ENCODE measurements at places on chromosomes 3 and 15.

DNA sequence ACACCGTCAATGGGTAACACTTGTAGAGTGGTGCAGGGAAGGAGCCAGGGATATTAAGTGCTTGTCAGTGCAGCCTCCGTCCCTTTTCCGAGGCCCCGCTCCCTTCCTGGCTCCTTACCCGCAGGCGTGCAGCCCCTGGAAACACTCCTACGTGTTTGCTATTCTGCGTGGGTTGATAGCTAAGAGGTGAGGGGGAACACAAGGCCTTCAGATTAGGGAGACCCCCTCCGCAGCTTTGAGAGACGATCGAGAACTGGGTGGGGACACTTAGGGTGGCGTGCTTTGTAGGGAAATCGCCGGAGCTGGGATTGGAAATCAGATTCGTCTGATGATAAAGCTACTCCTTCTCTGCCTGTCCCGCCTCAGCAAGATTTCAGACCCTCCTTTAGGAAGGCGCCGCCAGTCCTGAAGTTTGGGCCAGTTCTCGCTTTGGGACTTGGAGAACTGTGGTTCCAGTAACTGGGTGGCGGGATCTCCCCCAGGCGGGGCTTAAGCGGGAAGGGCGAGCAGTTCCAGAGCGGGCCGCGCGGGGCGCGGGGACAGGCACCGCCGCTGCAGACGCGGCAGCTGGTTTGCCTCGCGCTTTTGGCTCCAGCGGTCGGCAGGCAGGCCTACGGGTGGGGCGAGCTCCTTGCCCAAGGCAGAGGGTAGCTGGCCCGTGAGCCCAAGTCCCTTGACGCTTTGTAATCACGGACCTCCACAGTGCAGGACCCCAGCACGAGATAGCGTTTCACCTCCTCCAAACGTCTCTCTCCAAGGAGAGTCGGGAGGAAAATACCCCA, 8.0 kb upstream of the FAM107A start:
- peak; percentile 69 for DNase-seq

- DNase-seq: no peak
These were observed 193.4 kb downstream of the SUCLG2 start for GRCh38 chr3:67460841-67461510.

DNA sequence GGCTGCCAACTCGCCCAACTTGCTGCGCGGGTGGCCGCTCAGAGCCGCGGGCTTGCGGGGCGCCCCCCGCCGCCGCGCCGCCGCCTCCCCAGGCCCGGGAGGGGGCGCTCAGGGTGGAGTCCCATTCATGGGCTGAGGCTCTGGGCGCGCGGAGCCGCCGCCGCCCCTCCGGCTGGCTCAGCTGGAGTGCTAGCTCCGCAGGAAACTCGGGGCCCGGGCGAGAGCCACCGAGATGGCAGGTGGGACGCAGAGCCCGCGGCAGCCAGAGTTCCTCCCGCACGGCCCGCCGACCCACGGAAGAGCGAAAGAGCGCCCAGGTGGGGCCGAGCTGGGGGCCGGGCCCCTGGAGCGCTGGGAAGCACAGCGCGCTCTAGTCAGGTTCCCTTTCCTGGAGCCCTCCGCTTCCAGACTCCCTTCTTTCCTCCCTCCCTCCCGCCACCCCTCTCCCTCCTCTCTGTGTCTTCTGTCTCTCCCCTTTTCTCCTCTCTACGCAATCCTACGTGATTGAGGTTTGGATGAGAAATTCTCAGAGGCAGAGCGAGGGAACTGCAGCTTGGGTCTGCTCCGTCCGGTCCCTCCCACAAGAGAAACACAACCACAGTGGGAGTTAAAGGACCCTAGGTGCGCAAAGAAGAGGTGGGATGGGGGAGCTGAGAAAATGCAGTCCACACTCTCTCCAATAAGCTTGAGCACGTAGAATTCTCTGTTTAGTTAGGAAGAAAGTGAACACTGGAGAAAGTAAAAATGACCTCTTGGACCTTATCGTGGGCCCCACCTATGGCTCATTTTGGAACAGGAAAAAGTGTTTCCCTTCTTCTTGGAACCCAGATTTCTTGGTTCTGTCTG, 317.3 kb downstream of the FGF12 start:
- no peak for DNase-seq

GRCh38 chr15:63636518-63637061, 39.4 kb downstream of the FBXL22 start:
- no peak for DNase-seq

GRCh38 chr3:155423526-155424322, 130.2 kb upstream of the STRIT1 start:
- no peak for DNase-seq

GRCh38 chr15:90550919-90551318, 21.2 kb downstream of the CRTC3 start:
- DNase-seq: no peak

- no peak for DNase-seq
These were observed 271.4 kb downstream of the ARRDC4 start for GRCh38 chr15:98231696-98232440.

DNA sequence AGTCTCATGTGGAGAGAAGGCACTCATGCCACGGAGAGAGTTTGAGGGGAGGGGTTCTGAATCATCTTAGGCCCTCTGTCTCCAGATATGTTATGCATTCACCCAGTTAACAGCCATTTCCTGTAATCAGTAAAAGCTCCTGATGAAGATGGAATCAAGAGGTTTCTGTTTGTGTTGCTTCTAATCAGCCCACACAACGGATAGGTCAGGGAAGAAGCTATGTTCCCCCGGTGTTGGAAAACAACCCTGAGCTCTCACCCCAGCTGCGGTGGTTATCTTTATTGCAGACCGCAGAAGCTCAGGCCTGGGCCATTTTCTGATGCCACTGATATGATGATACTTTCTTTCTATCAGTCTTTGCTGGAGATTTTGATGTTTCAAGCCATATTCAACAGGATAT, 338.5 kb upstream of the ONECUT1 start:
- DNase-seq: no peak

GRCh38 chr15:67187351-67187854, 67.1 kb downstream of the AAGAB start:
- DNase-seq: no peak

- no peak for DNase-seq
These were observed 515.9 kb upstream of the DPPA4 start for GRCh38 chr3:109853077-109853731.

DNA sequence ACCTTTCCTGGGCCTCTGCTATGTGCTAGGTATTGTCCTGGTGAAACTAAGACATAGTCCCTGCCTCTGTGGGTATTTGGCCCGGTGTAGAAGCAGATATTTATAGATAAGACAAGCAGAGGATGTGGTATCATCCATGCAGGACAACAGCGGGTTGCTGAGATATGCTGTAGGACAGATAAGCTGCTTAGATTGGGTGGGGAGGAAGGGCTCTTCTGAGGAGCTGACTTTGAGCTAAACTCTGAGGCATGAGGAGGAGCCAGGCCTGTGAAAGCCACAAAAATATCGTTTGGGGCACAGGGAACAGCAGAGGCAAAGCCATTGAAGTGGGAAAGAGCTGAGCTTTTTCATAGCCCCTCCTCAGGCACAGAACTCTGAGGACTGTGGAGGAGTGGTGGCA, 492.5 kb upstream of the CFAP20DC start:
- no peak for DNase-seq

DNA sequence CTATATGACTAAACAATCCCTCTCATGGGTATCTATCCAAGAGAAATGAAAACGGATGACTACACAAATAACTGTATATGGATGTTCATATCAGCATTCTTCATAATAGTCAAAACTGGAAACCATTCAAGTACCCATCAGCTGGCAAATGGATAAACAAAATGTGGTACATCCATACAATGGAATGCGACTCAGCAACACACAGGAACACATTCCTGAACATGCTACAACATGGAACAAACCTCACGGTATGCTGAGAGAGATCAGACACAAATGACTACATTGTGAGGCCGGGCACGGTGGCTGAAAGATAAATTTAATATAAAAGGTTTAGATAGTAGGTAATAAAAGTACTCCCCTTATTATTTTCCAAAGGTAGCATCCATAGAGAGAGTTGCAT, 42.6 kb downstream of the CCR4 start:
- no peak for DNase-seq

DNA sequence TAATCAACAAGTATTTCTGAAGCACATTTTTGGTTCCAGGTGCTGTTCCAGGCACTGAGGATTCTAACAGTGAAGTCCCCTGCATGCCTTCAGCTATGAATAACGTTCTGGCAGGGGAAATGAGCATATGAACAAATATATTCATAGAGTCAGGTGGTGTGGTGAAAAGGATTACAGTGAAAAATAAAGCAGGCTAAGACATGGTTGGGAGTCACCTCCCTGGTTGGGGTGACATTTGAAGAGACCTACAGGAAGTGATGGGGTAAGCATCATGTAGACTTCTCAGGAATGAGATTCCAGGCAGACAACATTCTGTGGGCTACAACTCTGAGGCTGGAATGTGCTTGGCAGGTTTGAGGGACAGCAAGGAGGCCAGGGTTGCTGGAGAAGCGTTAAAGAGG, 15.0 kb downstream of the FRMD4B start:
- no peak for DNase-seq

GRCh38 chr3:196837819-196838420, 29.8 kb upstream of the SENP5 start:
- peak; percentile 58 for DNase-seq

GRCh38 chr15:58396181-58396580, 35.6 kb upstream of the LIPC start:
- DNase-seq: no peak

DNA sequence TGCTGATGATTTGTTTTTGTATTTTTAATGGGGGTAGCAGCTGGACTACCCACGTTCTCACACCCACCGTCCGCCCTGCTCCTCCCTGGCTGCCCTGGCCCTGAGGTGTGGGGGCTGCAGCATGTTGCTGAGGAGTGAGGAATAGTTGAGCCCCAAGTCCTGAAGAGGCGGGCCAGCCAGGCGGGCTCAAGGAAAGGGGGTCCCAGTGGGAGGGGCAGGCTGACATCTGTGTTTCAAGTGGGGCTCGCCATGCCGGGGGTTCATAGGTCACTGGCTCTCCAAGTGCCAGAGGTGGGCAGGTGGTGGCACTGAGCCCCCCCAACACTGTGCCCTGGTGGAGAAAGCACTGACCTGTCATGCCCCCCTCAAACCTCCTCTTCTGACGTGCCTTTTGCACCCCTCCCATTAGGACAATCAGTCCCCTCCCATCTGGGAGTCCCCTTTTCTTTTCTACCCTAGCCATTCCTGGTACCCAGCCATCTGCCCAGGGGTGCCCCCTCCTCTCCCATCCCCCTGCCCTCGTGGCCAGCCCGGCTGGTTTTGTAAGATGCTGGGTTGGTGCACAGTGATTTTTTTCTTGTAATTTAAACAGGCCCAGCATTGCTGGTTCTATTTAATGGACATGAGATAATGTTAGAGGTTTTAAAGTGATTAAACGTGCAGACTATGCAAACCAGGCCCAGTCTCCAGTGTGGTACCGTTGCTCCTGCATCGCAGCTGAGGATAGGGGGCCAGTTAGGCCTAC, 1.4 kb upstream of the FES start:
- DNase-seq: no peak

DNA sequence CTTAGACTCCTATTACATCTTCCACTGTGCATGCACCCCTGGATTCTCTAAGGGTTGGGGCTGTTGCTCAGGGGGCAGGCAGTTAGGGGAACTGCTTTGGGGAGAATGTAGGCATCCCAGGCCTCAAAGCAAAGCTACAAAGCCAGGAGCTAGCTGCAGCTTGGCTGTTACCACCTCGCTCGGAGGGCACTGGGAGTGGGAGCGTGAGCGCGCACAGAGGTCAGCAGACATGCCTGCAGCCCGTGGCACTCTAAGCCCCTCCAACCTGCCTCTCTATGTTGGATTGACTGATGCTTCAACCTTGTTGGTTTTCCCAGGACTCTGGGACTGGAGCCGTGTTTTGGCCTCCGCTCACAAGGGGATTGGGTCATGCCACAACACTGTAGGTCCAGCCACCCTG, 69.8 kb downstream of the CPN2 start:
- no peak for DNase-seq

- no peak for DNase-seq
These were observed 389.1 kb upstream of the SGO1 start for GRCh38 chr3:20575146-20575545.

GRCh38 chr3:19506171-19506570, 357.9 kb downstream of the KCNH8 start:
- no peak for DNase-seq

DNA sequence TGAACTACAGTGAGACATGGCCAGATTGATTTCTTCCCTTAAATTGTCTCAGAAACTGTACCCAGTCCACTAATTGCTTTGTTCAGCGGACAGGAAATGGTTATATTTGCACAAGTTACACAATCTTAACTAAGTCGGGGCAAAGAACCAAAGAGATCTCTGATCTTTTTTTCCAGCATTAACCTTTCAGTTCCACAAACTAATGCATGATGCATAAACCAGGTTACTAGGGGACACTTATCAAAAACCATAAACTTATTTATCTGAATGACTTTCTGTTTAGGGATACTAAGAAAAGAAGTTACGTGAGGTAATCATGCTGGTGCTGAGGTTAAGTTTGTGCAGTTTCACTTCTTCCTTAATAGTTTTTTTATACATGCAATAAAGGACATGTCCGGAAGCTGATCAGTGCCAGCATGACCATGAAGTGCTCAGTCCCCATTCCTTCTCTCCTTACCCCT, 22.4 kb downstream of the FNDC3B start:
- DNase-seq: no peak

DNA sequence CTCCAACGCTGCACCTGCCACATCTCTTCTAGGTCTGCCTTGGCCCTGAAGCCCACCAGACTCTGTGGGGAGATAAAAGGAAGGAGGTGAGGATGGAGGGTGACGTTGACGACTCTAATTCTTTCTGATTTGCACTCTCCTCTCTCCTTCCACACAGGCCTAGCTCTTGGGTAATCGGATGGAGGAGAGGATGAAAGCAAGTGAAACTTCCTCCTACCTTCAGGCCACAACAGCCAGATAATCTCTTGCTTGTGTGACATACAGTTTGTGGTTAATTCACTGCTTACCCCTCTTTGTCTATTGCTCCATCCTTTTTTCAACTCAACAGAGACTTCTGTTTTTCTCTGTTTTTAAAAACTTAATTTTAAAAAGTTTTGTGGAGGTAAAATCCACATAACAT, 208.1 kb downstream of the SV2B start:
- no peak for DNase-seq

- DNase-seq: no peak
These were observed 66.3 kb upstream of the ACAD9 start for GRCh38 chr3:128813097-128813496.

DNA sequence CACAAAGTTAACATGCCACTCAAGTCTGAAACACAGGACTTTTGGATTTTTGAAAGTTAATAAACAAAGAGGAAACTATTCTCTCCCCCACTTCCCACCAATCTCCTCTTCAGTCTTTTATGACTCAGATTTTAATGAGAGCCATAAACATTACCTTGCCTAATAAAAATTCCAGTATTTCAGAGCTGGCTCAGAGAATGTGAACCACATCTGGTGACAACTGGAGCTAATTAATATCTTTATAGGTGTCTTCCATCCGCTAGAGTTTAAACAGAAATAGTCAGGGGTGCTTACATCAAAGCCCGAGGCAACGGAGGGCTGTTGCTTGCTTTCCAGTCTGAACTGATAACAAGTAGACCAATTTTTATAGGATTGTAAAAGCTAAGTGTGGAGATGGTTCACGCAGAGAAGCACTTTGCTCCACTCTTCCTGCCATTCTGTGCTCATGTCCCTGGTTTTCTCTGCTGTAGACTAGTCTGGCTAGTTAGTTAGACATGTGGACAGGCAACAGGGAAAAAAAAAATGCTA, 363.6 kb downstream of the NR2F2 start:
- peak; percentile 94 for DNase-seq
